T-helper 2 cell treated with Interferon-gamma antibody and Interleukin-4, amounts not matched to agents 5 μg/mL and 100 μg/mL, for 36 hours (primary cell): ENCODE measurements at places on chromosomes 6 and 20.
A peak's percentile ranks its signal among the peaks of the same experiment; 100 is the strongest.

DNA sequence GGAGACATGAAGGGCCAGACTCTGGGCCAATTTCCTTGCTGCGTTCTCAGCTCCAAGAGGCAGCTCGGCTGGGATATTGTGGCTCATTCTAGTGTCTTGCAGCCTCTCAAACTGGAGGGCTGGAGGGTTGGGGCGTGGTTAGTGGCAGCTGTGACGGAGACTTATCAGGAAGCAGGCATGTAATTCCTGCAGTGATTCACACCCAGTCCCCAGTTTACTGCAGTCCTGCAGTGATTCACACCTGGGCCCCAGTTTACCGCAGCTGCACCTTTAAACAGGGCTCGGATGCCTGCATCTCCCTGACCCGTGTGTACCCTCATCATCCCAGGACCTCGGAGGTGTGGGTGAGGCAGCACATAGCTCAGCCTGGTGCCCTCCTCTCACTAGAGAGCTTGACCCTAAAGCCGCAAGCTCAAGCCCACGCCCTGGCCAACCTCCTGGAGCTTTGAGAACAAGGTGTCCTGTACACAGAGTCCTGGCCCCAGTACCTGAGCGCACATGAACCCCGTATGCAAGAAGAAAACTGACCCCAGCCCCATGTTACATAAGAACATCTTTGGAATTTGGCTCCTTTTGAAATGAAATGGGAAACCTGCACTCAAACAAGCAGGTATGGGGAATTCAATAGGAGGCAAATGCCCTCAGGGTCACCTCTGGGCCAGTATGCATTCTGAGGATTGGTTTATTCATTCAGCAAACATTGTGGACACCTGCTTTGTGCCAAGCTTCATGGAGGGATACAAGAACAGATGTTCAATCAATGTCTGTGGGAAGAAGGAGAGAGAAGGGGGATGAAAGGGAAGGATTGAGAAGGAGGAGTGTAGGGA is 55.3 kb upstream of the FAM83D start:
- DNase-seq = no peak

- DNase-seq = no peak
Observed at GRCh38 chr6:46262928-46263706, 92.3 kb upstream of the ENPP5 start.

DNA sequence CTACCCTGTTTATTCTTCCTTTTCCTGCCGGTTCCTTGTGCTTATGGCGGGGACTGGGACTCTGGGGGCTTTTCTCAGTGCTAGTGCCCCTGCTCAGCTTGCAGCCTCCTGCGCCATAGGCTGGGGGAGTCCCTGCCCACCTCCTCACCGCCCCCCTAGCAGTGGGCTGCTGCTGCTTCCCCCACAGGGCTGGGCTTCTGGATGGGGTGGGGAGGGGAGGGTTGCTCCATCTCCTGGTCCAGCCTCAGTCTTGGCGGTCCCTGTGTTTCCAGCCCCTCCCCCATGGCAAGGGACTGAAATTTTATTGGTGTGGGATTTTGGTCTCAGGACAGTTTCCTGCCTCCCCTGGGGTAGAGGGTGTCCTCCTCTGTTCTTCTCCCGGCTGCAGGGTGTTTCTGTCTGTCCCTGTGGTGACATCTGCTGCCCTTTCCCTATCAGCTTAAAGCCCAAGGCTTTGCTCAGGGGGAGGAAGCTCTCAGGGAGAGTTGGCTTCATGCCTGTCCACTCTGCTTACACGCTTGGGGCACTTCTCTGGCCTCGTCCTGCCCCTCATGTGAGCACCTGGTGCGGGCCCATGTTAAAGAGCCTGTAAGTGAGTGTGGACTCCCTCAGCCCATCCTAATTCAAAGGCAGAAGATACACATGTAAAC is 100.6 kb downstream of the HIVEP1 start:
- no peak for DNase-seq

- no peak for DNase-seq
Observed at GRCh38 chr6:145540741-145541140, 194.6 kb downstream of the EPM2A start.

DNA sequence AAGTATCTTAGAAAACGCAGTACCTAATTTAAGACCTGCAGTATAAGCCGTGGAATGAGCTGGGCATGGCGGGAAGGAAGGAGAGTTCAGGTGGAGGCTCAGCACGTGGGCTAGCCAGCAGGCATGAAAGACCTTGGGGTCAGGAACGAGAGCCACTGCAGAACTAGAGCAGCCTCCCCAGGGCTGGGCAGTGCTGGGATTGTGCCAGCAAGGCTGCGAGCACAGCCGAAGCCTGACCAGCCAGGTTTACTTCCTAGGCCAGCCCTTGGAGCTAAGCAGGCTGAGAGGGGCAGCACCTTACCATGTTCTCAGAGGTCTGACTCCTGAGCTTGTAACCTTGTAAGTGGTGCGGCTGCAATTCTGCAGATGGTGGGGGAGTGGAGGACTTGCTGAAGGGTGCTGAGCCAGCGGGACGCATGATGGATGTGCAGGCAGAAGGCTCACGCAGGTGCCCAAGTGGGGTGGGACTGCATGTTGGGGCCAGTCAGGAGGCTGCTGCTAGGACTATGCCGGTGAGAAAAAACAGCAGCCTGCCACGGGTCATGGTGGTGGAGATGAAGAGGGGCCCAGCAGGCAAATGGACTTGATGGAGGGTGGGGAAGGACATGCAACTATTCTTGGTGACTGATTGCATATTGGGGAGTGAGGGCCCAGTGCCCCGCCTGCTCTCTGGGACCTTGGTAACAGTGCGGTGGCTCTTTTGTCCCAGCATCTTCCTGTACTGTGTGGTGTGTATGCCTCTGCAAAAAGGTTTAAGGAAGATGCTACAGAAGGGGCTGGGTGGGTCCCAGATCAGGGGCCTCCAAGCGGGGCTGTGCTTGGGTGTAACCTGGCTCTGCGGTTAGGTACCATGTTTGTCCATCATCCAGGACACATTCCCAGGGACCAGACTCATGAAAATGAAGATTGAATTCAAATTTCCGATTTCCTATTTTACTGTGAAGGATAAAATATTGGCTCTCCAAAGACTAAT is 37.6 kb upstream of the IRF4 start:
- no peak for DNase-seq

DNA sequence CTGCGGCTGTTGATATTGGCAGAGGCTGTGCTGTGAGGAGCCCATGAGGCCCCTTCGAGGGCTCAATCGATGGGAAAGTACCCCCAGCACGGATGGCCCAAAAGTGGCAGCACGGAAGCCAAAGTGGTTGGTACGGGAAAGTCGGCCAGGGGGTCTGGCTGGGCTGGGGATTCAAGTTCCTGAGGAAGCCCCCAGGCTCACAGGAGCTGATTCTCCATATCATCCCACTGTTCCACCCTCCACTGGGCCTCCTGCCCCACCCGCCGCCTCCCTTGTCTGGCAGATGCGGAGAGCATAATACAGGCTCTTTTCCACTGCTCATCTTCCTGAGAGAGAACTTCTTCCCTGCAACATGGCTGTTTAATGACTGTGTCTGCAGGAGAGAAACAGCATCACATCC is 217.8 kb upstream of the CST7 start:
- DNase-seq = no peak

GRCh38 chr6:85565736-85566135 is 27.9 kb downstream of the SNX14 start:
- no peak for DNase-seq

DNA sequence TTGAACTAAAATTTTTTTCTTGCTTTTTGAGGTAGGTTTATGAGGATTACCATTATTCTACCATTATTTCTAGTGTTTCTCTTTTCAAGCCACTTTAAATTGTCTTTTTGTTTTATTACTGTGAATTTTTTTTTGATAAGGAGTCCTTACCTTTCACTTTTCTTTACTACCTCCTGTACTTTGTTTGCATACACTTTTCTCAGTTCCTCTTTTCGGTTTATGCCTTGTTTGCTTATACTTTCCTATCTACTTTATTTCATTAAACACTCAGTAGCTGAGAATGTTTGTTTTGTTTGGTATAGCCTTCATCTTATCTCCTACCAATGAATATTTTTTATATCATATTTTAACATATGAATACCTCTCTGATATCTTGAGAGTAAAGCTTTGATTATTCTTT is 147.9 kb downstream of the TFAP2B start:
- no peak for DNase-seq

DNA sequence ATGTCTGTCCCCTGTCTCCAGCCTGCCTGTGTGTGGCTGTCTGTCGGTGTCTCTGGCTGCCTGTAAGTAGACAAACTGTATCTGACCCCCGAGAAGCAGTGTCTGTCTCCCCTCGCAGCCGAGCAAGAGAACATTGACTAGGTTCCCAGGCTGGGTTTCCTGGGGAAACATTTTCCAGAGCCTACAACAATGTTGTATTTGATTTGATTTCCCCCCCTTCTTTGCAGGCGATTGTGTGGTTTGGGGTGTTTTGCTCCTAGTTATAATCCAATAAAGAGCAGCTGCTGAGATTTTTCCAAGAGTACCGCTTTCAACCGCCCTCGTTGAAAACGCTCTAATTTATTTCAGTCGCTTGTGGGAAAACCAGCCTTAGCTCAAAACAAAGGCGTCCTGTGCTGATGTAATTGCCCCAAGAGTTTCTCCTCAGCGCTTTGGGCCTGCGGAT is 92.6 kb downstream of the CDC5L start:
- no peak for DNase-seq

DNA sequence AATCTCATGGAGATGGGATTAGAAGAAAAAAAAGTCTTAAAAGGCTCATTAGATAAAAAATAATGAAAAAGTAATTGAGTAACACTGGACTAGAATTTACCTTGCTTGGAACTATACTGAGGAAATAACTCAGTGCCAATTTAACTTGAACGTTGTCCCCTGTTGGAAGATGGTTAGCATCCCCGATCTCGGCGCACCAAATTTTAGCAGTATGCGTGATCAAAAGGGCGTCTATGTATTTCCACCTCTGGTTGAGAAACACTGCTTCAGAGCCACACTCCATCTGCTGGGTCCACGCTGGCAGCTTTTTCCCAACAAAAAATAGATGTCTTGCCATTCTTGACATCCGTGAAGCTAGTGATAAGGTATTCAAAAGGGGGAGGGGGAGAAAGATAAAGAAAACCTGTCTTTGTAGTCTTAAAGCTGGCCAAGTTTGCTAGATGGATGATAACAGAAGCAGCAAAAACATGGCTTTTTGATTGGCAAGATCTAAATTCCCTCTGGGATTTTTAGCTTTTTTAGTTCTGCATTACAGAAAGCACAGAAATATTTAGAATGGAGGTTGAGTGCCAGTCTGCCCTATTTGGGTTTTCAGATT is 6.4 kb downstream of the HINT3 start:
- no peak for DNase-seq

- no peak for DNase-seq
Observed at GRCh38 chr6:123091091-123091895, 95.3 kb downstream of the CLVS2 start.

- DNase-seq = no peak
Observed at GRCh38 chr20:20969701-20970280, 136.4 kb downstream of the LINC00237 start.

DNA sequence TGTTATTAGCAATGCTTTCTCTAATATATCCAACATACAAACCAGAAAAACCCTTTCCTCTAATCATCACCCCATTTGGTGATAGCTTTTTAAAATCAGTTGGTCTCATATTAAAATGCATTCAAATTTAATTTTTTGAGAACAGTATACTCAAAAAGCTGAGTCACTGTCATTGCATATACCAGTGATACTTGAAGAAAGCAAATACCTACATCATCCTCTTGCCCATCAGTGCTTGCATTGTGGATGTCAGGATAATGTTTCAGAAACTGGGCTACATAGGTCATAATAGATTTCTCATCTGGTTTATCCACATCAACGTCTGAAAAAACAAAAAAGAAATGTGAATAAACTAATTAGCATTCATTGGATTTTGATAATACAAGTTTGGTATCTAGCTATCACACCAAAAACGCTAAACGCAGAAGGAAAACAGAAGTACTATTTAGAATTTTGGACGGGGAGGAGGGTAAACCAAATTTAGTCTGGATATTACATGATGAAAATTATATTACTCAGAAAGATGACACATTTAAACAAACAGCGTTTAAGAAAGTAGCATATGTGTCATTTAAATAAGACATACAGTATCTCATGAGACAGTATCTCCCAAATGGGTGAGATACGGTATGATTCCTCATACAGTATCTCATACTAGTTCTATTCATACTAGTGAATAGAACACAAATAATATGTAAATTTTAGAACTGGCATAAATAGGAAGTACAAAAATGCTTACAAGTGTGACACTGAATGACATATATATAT is 134.6 kb downstream of the SYNE1 start:
- DNase-seq = no peak

- DNase-seq = peak; percentile 4
Observed at GRCh38 chr6:290111-290922, 2.0 kb upstream of the DUSP22 start.

- no peak for DNase-seq
Observed at GRCh38 chr20:1388741-1389483, 3.9 kb downstream of the FKBP1A start.

DNA sequence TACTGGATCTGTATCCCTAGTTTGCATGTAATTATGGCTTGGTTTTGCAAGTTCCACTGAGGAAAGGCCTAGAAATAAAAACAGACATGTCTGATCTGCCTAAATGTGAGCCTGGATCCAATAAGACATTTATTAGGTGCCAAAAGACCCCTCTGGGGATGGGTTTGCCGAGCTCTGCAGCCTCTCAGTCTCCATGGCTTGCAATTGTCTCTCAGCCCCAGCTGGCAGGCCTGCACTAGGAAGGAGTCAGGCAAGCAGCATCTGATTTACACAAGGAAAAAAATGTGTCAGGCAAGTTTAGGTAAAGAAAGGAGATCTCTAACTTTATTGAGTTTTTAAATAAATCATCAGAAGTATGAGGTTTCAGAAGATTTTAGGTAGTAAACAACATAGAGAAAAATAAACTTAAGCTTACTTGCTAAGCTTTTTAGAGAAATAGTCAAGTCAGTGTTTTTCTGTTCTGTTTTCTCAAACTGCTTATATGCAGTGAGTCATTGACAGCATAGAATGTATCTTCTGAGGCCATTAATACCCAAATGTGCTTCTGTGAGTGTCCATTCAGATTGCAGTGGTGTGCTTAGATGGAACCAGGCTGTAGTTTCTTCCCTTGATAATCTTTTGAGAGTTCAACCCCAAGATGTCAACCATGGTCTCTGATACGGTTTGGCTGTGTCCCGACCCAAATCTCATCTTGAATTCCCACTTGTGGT is 121.0 kb downstream of the FHL5 start:
- DNase-seq = no peak

- DNase-seq = no peak
Observed at GRCh38 chr6:23728707-23729106, 397.3 kb upstream of the NRSN1 start.

GRCh38 chr20:34012735-34013134 is 19.0 kb downstream of the RALY start:
- no peak for DNase-seq

GRCh38 chr6:121920616-121921015 is 478.8 kb upstream of the HSF2 start:
- DNase-seq = no peak

DNA sequence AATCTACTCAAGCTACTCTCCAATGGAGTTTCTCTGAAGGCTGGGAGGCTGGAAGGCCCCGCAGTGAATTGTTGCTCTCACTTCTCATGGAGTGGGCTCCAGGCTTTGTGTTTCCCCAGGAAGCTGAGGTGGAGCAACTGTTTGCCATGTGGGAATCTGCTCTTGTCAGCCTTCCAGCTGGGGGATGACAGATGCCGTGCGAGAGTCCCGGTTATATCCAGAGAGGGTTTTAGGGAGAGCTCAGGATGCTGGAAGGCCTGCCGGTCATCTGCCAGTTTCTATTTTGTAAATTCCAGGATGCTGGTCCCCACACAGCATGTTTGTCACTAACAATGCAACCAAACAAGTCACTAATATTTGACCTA is 98.2 kb upstream of the NAA20 start:
- DNase-seq = no peak

GRCh38 chr20:57445298-57445697 is 54.1 kb downstream of the RBM38 start:
- DNase-seq = no peak
